ENCODE measurements at places on chromosomes 2 and 18.

GRCh38 chr2:54473851-54474250 is 17.7 kb downstream of the SPTBN1 start:
- no peak for DNase-seq

DNA sequence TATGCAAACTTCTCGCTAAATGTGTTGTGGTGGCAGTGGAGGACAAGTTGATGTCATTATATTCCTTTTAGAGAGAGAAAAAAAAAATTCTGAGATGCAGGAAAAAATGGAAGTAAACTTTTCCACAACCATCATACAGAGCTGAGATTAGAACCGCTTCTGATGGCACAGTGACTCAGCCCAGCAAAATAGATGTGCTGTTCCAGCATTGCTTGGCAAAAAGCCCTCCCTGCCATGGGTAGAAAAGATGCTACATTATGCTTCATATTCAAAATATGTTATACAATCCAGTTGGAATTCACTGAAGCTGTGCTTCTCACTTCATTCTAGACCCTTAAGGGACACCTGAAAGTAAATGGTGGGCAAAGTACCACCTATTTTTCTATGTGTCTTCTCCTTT is 1047.6 kb upstream of the FANCL start:
- DNase-seq = no peak

GRCh38 chr2:192194866-192195547 is at the start of gene TMEFF2:
Gene TMEFF2, minus strand, starts transcription at chr2:192194933. Its CDS starts 409 bp downstream, at chr2:192194524.
- peak; percentile 80 for DNase-seq

- no peak for DNase-seq
These were observed 86.0 kb downstream of the NRP2 start for GRCh38 chr2:205768341-205768740.

- no peak for DNase-seq
These were observed 50.3 kb upstream of the GAREM2 start for GRCh38 chr2:26122630-26123029.

- no peak for DNase-seq
These were observed 62.9 kb upstream of the MSH6 start for GRCh38 chr2:47720036-47720435.

DNA sequence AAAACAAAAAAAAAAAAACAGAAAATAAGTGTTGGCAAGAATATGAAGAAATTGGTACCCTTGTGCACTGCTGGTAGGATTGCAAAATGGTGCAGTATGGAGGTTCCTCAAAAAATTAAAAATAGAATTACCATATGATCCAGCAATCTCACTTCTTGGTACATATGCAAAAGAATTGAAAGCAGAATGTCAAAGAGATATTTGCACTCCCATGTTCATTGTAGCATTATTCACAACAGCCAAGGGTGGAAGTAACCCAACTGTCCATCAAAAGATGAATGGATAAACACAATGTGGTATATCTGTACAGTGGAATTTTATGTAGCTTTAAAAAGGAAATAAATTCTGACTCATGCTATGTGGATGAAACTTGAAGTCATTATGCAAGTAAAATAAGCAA is 72.8 kb upstream of the POU3F3 start:
- no peak for DNase-seq
